ENCODE measurements at places on chromosomes 13 and 19.

DNA sequence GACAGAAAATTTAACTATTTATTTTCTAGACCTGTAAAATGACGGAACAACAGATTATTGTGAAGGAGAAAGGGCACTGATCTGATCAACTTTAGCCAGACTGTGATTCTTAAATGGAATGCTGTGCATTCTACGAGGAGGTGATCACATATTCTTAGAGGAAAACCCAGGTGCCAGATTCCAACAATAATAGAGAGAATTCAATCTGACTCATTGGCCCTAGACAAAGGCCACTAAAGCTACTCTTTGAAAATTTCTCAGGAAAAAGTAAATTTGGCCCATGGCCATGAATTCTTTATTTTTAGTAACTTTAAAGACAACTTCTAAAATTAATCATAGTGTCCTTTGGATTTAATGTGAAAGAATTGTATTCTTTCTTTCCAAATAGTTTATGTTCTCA is 58.6 kb upstream of the POSTN start:
- H3K27ac ChIP-seq: no peak overlapping the region
- no peaks in the 10 kb centered on the region for H3K36me3 ChIP-seq
- no peak overlapping the region for H3K4me3 ChIP-seq

- no peak overlapping the region for H3K27ac ChIP-seq
- H3K4me3 ChIP-seq: no peak overlapping the region
- peaks cover 36% of the 10 kb centered on the region for H3K4me1 ChIP-seq
- H3K27me3 ChIP-seq: no peaks in the 10 kb centered on the region
- no peak for DNase-seq
These were observed 19.3 kb upstream of the RASA3 start for GRCh38 chr13:114151565-114152284.

GRCh38 chr19:13051557-13052165 is 51.0 kb downstream of the LYL1 start:
- H3K27ac ChIP-seq: no peak overlapping the region
- H3K4me1 ChIP-seq: peaks cover 35% of the 10 kb centered on the region
- H3K36me3 ChIP-seq: no peaks in the 10 kb centered on the region

GRCh38 chr19:14556662-14557188 is 15.1 kb downstream of the NDUFB7 start:
- no peak overlapping the region for H3K27ac ChIP-seq
- H3K36me3 ChIP-seq: no peaks in the 10 kb centered on the region
- no peak overlapping the region for H3K4me3 ChIP-seq
- H3K4me1 ChIP-seq: peaks cover 17% of the 10 kb centered on the region

GRCh38 chr13:42229287-42229686 is 42.7 kb upstream of the AKAP11 start:
- H3K36me3 ChIP-seq: peaks cover 17% of the 10 kb centered on the region
- H3K4me1 ChIP-seq: peaks cover under 1% of the 10 kb centered on the region
- H3K4me3 ChIP-seq: no peak overlapping the region
- H3K27ac ChIP-seq: no peak overlapping the region

- peaks cover 1% of the 10 kb centered on the region for H3K36me3 ChIP-seq
- H3K4me3 ChIP-seq: no peak overlapping the region
- DNase-seq: no peak
- no peaks in the 10 kb centered on the region for H3K4me1 ChIP-seq
- H3K27me3 ChIP-seq: no peaks in the 10 kb centered on the region
These were observed 46.4 kb downstream of the PEX11G start for GRCh38 chr19:7442423-7442822.

DNA sequence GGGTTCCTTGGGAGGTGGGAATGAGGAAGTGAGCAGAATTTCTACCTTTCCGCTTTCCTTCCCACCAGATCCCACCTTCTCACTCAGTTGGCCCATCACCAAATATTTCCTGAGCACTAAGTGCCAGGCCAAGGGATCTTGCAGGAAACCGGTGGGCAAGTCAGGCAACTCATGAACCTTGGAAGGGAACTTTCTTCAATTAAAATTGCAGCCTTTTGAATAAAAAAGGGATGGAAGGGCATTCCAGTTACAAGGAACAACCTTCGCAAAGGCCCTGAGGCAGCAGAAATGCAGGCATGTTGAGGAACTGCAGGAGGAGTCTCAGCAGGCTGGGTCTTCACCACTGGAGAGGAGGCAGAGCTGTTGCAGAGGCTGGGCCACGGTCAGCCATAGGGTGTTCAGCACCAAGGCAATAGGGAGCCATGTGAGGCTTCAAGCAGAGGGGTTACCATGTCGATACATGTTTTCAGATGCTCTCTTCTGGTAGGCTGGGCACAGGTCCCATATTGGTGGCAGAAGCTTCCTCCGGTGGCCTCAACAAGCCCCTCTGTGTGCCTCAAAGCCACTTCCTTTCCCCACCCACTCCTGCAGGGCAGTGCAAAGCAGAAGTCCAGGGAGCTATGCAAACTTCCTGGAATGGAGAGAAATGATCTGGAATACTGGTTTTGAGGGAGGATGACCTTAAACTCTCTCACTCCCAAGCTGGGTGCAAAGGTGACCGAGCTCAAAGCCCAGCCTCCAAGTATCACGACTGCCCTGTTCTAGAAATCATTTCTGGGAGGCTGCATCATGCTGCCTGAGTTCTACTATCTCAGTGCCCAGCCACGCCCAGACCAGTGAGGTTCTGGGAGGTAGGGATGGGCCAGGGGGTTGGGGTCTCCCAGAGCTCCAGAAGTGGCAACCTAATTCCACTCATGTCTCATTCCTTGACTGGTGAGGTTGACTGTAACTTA is at the start of gene FUT6:
Gene FUT6 (minus strand): TSS at position 638 of the 953 bp plus-strand sequence. CDS start 7,135 bp downstream, outside the sequence.
- DNase-seq: no peak
- no peaks in the 10 kb centered on the region for H3K36me3 ChIP-seq
- H3K4me1 ChIP-seq: no peaks in the 10 kb centered on the region
- peaks cover 5% of the 10 kb centered on the region for H3K27me3 ChIP-seq
- no peak within 1 kb of the TSS for H3K4me3 ChIP-seq

GRCh38 chr13:112641456-112642089 is 48.3 kb upstream of the ATP11A start:
- peaks cover 3% of the 10 kb centered on the region for H3K4me1 ChIP-seq
- DNase-seq: no peak
- no peak overlapping the region for H3K4me3 ChIP-seq
- H3K36me3 ChIP-seq: no peaks in the 10 kb centered on the region
- no peak overlapping the region for H3K27ac ChIP-seq

- H3K27ac ChIP-seq: no peak overlapping the region
- H3K36me3 ChIP-seq: no peaks in the 10 kb centered on the region
- no peak for DNase-seq
- H3K4me1 ChIP-seq: peaks cover 8% of the 10 kb centered on the region
These were observed 244.4 kb upstream of the SLITRK1 start for GRCh38 chr13:84126671-84127171.

DNA sequence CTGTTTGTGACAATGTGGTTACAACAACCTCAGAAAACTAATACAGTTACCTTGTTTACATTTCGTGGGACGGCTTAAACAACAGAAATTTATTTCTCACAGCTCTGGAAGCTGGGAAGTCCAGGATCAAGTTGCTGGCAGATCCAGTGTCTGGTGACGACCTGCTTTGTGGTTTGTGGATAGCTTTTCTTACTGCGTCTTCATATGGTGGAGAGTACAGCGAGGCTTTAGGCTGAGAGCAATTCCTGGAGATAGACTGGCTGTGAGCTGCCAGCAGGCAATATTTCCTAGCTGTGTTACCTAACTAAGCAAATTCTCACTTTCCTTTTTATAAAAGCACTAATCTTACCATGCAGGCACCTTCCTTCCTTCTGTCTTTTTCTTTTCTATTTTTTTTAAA is 1203.5 kb upstream of the PRR20A start:
- no peak for DNase-seq
- no peak overlapping the region for H3K27ac ChIP-seq
- no peaks in the 10 kb centered on the region for H3K4me1 ChIP-seq
- no peak overlapping the region for H3K4me3 ChIP-seq
- no peaks in the 10 kb centered on the region for H3K27me3 ChIP-seq

GRCh38 chr13:88107570-88107969 is 436.4 kb downstream of the SLITRK5 start:
- no peak overlapping the region for H3K4me3 ChIP-seq
- H3K4me1 ChIP-seq: peaks cover 20% of the 10 kb centered on the region
- DNase-seq: no peak

- DNase-seq: no peak
- H3K27me3 ChIP-seq: no peaks in the 10 kb centered on the region
- H3K36me3 ChIP-seq: no peaks in the 10 kb centered on the region
- H3K4me1 ChIP-seq: peaks cover 23% of the 10 kb centered on the region
These were observed 583 bp downstream of the TECR start for GRCh38 chr19:14530005-14530348.

GRCh38 chr13:23695711-23696464 is 125.7 kb downstream of the TNFRSF19 start:
- H3K4me3 ChIP-seq: no peak overlapping the region
- peaks cover 5% of the 10 kb centered on the region for H3K4me1 ChIP-seq
- DNase-seq: no peak
- H3K36me3 ChIP-seq: no peaks in the 10 kb centered on the region
- peak overlapping the region; percentile 85 for H3K27ac ChIP-seq

DNA sequence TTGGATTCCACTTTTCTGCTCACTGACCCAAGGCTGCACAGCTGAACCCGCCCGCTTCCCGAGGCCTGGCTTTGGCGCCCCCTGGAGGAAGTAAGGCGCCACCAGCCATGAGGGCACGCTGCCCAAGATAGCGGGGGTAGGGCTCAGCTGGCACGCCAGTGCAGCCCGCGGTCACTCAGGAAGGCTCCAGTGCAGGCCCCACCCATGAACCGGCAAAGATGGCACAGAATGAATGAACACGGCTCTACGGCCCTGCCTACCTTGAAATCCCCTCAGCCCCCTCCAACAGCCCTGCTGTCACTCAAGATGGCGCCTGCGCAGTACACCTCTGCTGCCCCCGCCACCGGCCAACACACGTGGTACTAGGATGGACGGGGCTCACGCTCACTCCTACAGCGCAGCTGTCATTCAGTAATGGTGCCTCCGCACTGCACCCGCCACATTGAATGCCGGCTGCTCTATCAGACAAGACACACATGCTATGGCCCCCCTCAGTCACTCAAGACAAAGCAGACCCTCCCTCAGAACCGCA is 3.0 kb downstream of the PEG3 start:
- H3K4me1 ChIP-seq: no peaks in the 10 kb centered on the region
- H3K27me3 ChIP-seq: no peaks in the 10 kb centered on the region
- H3K4me3 ChIP-seq: no peak overlapping the region
- no peak for DNase-seq
- H3K27ac ChIP-seq: no peak overlapping the region

DNA sequence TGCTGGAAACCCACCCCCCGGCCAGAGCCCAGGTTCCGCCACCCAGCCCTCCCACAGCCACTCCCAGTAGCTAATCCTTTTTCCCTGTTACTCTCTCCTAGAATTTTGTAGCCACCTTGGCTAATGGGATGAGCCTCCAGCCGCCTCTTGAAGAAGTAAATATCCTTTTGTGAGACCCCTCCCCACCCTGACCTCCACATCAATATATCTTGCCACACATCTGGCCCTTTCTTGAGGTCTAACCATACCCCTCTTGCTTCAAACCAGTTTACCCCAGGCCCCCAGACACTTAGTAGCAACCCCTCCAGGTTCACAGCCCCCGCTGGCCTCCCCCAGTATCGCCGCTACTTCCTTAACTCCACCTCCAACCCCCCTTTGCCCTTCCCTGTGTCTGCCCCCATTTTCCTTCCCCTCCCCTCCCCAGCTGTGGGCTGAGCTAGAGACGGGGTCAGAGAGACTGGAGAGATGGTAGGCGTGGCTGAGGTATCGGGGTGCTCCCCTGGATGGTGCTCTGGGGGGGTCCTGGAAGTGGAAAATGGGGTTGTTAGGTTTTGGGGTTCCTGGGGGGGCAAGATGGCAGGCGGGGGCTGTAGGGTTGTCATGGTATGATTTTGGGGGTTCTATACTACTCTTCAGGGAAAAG is 2.8 kb downstream of the PRMT1 start:
- H3K36me3 ChIP-seq: peaks cover 7% of the 10 kb centered on the region
- H3K27me3 ChIP-seq: peaks cover 6% of the 10 kb centered on the region
- DNase-seq: no peak
- peak overlapping the region; percentile 99 for H3K4me3 ChIP-seq

Data from neural crest cell (in vitro differentiated cells).